ENCODE measurements at places on chromosomes 3 and 15. TPM values are rescaled to one million over a fixed set of nuclear protein-coding genes. Genes with fewer than 3 reads are reported as not detected.

Gene EIF4G1
- polyA plus RNA-seq, result 140 TPM

DNA sequence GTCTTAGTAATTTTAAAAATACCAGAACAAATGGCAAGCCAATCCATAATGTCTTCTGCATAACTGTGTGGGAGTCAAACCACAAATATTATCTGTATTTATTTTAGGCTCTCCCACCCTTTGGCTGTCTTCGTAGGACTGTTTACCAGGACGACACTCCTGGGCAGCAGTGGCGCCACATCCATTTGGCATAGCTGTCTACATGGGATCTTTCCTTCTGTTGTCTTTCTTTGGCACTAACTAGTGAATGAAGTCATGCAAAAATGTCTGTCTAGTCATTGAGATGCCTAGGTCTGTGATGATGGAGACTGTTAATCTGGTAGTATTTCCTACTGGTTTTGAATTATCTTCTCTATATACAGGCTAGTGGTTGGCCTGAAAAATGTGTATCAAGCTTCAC lies 54.0 kb upstream of the CHMP2B start:
- no peak for DNase-seq

DNA sequence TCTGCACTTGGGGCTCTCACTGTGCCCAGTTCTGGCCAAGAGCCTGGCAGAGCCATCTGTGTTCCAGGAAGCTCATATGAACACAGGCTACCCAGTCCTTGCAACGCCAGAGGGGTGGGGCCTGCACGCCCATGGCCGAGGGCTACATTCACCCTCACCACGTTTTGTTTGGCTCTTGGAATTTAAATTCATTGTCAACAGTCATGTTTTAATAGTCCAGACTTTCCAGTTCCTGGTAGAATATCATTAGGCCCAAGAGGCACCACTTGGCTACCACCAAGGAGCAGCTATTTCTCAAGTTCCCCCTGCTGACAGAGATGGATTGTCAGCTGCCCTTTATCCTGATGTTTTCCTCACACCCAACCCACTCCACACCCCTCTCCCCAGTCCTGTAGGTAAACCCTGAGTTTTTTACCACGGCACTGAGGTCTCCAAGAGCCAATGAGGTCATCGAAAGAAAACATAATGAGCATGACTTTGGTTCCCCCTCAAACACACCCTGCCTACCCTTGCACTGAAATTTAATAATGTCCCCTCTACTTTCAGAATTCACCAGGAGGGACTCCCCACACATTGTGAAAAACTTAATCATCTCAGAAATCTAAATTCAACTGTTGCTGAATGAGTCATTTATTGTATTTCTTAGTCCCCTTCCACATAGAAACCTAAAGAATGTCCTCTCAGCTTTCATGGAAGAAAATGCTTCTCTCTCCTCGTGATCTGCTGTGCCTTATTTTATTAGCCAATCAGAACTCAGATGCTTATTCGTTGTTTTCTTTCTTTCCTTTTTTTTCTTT lies 125.1 kb downstream of the SHQ1 start:
- DNase-seq, result no peak

Gene CCR3
- not detected for polyA plus RNA-seq

DNA sequence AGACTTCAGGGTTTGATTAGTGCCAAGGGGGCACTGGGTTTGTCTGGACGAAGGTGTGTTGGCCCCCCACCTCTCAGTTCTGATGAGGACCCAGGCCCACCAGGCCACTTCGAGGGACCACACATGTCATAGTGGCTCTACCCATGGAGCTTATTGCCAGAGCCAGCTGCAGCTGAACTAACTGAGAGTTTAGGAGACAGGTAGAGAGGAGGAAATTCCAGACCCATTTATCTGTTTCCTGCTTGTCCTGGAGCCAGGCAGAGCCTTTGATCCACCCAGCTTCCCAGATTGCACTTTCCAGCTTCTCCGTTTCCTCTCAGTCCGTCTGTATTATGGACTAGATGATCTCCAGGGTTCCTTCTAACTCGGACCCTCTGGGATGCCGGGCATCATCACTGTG lies 20.9 kb downstream of the SLC24A1 start:
- DNase-seq, result no peak

- no peak for DNase-seq
These were observed 136.7 kb upstream of the TLE3 start for GRCh38 chr15:70234256-70234905.

GRCh38 chr15:78982736-78983135 lies 37.9 kb upstream of the CTSH start:
- DNase-seq, result no peak

GRCh38 chr3:144264794-144265193 lies 293.2 kb downstream of the DIPK2A start:
- DNase-seq, result no peak

GRCh38 chr3:45795509-45795881 lies 841 bp downstream of the SLC6A20 start:
- no peak for DNase-seq

- no peak for DNase-seq
These were observed 515.9 kb downstream of the GBE1 start for GRCh38 chr3:81245501-81245900.

Gene SOX14
- not detected for polyA plus RNA-seq

- DNase-seq, result no peak
These were observed 5.1 kb downstream of the HESX1 start for GRCh38 chr3:57194641-57195040.

GRCh38 chr3:2206536-2206935 lies 107.9 kb downstream of the CNTN4 start:
- DNase-seq, result no peak

Gene TIPIN
- 2.2 TPM for polyA plus RNA-seq

- DNase-seq, result no peak
These were observed 31.3 kb upstream of the CCDC54 start for GRCh38 chr3:107345822-107346405.

Gene MUC20
- polyA plus RNA-seq, result 9.3 TPM

DNA sequence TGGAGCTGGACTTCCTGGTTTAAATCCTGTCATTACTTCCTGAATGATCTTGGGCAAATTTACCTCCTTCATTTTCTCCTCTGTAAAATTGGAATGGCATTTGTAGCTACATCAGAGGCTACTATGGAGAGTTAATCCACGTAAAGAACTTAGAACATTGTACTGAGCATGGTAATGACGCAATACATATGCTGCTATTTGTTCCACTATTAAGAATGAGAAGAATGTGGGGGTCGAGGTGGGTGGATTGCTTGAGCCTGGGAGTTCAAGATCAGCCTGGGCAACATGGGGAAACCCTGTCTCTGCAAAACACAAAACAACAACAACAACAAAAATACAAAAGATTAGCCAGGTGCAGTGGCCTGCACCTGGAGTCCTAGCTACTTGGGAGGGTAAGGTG lies 250.6 kb downstream of the RYR3 start:
- no peak for DNase-seq

Gene FETUB
- polyA plus RNA-seq, result 8.0 TPM

Gene CD200R1
- 0.40 TPM for polyA plus RNA-seq

DNA sequence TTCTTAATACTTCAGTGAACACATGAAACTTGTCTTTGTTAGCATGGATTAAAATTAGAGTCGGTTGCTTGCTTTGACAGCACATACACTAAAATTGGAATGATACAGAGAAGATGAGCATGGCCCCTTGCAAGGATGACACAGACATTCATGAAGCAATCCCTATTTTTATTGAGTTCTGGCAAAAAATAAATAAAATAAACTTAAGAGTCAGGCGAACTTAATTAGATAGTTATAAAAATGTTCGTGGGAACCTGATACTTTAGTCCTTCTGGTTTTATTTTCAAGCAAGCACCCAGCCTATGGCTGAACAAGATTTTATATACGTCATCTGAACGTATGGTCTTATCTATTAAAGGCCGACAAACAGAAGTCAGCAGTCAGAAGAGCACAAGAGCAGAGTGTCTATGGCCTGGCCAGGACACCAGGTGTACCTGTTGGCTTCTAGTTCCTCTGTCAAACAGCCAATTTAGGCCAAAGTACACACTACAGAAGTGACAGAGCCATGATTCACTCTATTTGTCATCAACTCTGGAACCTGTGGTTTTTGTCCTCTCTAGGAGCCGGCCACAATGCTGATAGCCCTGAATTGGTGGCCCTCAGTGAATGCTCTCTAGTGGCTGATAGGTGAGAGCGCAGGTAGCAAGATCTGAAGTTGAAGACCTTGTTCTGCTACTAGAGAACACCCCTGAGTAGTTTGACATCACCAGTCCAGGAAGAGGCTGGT lies 64.3 kb downstream of the LEO1 start:
- DNase-seq, result no peak

DNA sequence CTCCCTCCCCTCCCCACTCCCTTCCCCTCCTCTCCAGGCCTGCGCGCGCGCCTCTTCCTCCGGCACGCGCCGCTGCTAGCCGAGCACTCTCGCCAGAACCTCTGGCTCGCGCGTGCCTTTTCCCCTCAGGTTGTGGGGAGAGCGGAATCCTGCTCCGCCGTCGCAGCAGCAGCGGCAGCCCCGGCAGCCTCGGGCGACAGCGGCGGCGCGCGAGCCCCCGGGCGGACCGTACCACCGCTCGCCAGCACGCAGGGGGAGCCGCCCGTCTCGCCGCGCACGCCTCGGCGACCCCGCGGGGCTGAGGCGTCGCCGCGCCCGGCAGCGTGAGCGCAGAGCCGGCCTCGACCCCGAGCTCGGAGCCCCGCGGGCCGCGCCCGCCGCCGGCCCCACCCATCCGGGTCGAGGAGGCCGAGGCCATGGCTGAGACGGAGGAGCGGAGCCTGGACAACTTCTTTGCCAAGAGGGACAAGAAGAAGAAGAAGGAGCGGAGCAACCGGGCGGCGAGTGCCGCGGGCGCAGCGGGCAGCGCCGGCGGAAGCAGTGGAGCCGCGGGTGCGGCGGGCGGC lies at the start of gene CDV3:
Gene CDV3 (plus strand): TSS at position 58 of the 566 bp plus-strand sequence. CDS start 359 bp downstream, at position 417.
- no peak for DNase-seq

Gene SNX33
- polyA plus RNA-seq, result 8.0 TPM

Gene IMP3
- polyA plus RNA-seq, result 54.7 TPM

GRCh38 chr3:188432802-188433520 lies 279.0 kb downstream of the LPP start:
- no peak for DNase-seq

- DNase-seq, result no peak
These were observed 338.6 kb downstream of the FOXP1 start for GRCh38 chr3:71244826-71245488.

GRCh38 chr3:133820889-133821675 lies 15.5 kb downstream of the SRPRB start:
- DNase-seq, result no peak

Gene ISLR2
- polyA plus RNA-seq, result 0.03 TPM

GRCh38 chr3:124063197-124063909 lies 71.4 kb upstream of the ROPN1 start:
- no peak for DNase-seq

GRCh38 chr3:32276279-32276841 lies 37.9 kb downstream of the CMTM8 start:
- DNase-seq, result no peak

GRCh38 chr15:40936709-40937666 lies 7.8 kb downstream of the DLL4 start:
- DNase-seq, result no peak

- no peak for DNase-seq
These were observed 111.5 kb downstream of the UNC13C start for GRCh38 chr15:54089776-54090175.

- no peak for DNase-seq
These were observed 217.8 kb upstream of the ARHGEF26 start for GRCh38 chr3:153903430-153903829.

Gene RYR3
- polyA plus RNA-seq, result 0.35 TPM

- no peak for DNase-seq
These were observed 74.0 kb upstream of the HACD2 start for GRCh38 chr3:123658852-123659206.

- no peak for DNase-seq
These were observed 2.5 kb downstream of the OSBPL10 start for GRCh38 chr3:31978553-31978952.

DNA sequence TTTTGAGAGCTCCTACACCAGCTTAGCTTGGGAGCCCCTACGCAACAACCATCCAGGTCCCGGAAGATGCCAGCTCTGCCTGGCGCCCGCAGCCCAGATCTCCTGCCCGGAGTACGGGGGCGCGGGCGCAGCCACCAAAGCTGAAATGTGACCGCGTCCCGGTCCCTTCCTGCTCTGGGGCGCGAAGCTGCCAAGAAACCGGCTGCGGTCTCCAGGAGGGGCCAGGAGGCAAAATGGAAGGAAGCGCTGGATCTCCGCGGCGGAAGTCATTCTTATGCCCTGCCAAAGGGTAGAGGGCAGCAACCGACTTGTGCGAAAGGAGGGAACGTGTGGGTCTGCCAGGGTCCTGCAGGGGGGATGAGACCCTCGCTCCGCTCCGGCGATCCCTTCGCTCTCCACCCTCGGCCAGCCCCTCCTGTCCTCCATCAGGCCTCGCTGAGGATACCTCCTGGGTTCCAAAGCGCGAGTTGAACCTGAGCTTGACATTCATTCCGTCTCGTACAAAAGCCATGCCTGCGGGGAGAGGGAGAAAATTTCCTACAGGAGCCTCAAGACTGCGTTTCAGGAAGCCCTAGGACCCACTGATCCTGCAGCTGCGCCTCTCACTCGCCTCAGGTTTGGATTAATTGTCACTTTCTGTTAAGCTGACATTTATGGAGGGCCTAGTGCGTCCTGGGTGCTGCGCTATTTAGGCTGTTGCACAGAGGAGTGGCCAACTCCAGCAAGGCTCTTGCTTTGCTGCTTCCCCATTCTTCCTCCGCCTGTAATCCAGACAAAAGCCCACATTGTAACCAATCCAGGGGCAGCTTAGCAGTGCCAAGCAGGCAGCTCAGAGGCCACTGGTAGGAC lies 98.3 kb upstream of the VGLL3 start:
- DNase-seq, result peak; percentile 62

Gene ONECUT1
- polyA plus RNA-seq, result 15.4 TPM

Gene ARID3B
- 1.4 TPM for polyA plus RNA-seq

DNA sequence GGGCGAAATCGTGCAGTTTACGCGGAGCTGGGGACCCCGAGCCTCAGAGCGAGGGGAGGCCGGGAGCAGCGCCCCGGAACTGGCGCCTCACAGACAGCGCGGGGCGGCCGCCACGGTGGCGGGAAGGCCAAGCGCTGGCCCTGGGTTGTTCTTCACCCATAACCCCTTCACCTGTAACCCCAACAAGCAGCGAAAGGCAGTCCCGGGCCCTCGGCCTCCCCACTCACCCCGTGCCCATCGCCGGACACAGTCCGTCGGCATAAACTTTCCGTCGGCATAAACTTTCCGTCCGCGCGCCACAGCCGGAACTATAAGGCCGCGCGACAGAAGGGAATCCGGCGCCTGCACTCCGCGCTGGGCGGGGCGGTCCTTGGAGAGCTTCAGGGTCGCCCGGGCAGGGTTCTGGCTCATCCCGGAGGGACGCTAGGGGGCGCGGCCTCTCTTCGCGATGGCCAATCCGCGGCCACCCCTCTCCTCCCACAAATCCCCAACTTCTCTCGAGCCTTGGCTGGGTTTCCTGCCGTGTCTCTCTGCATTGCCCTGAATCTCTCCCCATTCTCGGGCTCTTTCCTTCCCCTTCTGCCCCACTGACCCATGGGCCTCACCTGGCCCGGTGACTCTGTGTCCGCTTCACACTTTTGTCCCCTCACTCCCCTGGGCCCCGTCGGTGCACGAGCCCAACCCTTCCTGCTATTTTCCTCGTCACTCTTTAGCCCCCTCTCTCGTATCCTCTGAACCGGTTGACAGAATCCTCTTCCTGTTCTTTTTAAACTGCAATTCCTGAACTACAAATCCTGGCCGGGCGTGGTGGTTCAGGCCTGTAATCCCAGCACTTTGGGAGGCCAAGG lies at the start of gene INTS14:
Gene INTS14 (minus strand): TSS at position 261 of the 848 bp plus-strand sequence. CDS start 3,751 bp downstream, outside the sequence.
- DNase-seq, result peak; percentile 96
